NCI-H1930 (cell line): ENCODE measurements at places on chromosomes 6 and 20.
A peak's percentile ranks its signal among the peaks of the same experiment; 100 is the strongest.

- peak; percentile 30 for DNase-seq
Measured at GRCh38 chr6:81774542-81774941, 22.1 kb upstream of the TENT5A start.

- DNase-seq = no peak
Measured at GRCh38 chr20:36497856-36498255, 43.5 kb upstream of the MYL9 start.

GRCh38 chr6:143842461-143842901 is 657 bp upstream of the LTV1 start:
- no peak for DNase-seq

- DNase-seq = no peak
Measured at GRCh38 chr6:160428818-160429619, 80.8 kb downstream of the SLC22A3 start.
